ENCODE measurements at places on chromosomes 5 and 9. TPM values are rescaled to one million over a fixed set of nuclear protein-coding genes. Genes with fewer than 3 reads are reported as not detected.
A peak's percentile ranks its signal among the peaks of the same experiment; 100 is the strongest.

- no peaks in the 10 kb centered on the region for H3K27me3 ChIP-seq
- no peaks in the 10 kb centered on the region for H3K36me3 ChIP-seq
- no peak overlapping the region for H3K27ac ChIP-seq
- no peak overlapping the region for H3K4me3 ChIP-seq
Observed at GRCh38 chr5:23089286-23089685, 236.1 kb upstream of the CDH12 start.

DNA sequence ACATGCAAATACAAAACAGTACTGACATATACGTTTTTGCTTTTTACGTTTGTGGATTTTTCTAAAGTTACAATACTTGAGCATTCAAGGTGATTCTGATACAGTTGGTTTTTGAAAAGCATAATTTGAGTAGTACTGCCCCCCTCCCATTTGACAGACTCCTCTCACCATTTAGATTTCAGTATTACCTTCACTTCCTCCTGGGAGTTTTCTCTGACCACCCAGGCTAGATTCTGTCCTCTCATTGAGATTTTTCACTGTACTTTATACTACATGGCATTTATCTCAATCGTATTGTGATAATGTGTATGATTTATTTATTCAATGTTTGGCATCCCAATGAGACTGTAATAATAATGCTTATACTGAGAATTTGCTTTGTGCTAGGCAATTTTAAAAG is 32.8 kb upstream of the SMAD5 start:
- H3K27ac ChIP-seq = no peak overlapping the region
- H3K36me3 ChIP-seq = no peaks in the 10 kb centered on the region
- H3K27me3 ChIP-seq = no peaks in the 10 kb centered on the region
- H3K4me3 ChIP-seq = no peak overlapping the region
- no peaks in the 10 kb centered on the region for H3K4me1 ChIP-seq

- no peak overlapping the region for H3K27ac ChIP-seq
- DNase-seq = no peak
- H3K27me3 ChIP-seq = no peaks in the 10 kb centered on the region
- H3K4me3 ChIP-seq = no peak overlapping the region
- H3K4me1 ChIP-seq = peaks cover 12% of the 10 kb centered on the region
Observed at GRCh38 chr5:91266184-91266705, 116.9 kb downstream of the ARRDC3 start.

DNA sequence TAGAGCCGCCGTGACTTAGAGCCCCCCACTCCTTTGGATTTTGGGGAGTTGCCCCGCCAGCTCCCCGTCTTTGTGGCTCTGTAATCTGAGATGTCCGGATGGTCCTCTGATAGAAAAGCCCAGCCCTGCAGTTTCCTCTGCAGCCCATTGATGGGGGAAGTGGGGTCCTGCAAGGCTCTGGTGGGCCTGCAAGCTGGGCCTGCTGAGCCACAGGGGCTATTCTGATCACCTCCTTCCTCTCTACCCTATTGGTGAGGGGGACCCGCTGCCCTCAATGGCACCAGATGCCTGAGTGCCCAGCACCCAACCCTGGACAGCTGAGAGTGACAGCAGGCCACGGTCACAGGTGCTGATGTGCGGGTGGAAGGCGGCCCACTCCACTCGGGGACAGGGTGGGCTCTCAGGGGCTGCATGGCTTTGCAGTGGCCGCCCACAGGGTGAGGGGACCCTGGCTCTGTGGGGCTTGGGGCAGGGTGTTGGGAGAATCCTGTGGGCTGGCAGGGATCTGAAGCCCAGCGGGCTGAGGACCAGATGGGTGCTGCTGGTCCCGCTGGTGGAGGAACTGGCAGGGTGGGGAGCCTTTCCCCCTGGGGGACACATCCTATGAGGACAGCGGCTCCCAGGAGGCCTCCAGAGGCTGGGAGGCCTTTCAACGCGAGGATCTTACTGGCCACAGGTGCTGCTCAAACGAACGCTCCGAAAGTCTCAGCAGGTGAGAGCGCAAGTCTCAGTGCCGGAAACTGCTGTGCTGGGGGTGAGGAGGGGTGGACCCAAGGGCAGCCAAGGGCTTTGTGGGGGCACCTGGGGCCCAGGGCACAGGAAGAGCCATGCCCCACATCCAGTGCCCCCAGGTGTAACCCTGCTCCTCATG is 30.0 kb upstream of the LPCAT1 start:
- H3K4me1 ChIP-seq = peaks cover 3% of the 10 kb centered on the region
- H3K27me3 ChIP-seq = no peaks in the 10 kb centered on the region
- no peaks in the 10 kb centered on the region for H3K36me3 ChIP-seq

DNA sequence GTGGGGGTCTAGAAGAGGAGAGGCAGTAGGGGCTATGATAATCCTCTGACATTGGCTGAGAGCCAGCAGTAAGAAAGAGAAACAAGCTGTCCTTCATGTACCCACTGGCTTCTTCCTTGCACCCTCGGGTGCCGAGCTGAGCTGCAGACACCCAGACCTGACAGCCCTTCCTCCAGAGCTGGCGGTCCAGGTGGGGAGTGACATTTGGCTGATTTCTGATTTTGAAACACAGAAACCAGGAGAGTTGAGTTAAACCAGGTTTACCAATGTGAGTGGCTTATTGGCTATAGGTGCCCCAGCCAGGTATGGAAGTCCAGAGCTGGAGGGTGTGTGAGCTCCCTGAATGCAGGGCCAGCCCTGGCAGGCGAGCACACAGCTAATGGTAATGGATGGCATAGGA is 59.2 kb downstream of the GADD45G start:
- H3K36me3 ChIP-seq = no peaks in the 10 kb centered on the region
- H3K27ac ChIP-seq = no peak overlapping the region
- no peak overlapping the region for H3K4me3 ChIP-seq
- no peak for DNase-seq

DNA sequence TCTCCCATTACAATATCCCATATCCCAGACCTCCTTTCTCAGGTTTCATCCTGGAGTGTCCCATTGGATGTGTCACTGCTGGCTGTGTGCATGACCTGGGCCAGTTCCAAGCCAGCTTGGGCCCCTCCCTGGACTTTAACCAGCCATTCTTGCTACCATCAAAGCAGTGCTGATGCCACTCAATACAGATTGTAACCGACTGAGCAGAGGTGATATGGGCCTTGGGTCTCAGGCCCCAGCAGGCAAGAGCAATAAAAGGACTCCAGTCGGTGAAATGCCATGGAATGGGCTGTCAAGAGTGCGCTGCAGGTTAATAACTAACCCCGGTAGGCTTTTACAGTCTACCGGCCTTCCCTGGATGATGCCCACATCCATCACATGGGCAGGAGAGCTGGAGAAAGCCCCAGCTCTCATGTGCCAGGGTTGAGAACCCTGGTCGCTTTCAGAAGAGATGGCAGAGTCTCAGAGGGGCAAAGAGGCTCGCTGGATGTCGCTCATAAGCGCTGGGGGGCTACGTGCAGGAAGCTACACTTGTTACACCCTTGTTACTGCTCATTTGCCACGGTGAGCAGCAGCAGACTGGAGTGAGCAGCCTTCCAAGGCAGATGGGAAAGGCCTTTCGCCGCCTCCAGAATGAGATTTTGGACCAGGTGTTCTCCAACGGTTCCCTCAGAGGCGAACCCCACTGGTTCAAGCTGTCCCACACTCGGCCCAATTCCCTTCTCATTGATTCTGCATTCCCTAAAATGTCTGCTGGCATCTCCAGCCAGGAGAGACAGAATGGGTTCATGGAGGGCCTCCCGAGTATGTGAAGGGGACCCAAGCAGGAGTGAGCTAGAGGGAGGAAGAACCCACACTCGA is 13.2 kb downstream of the EPB41L4B start:
- peaks cover 8% of the 10 kb centered on the region for H3K4me1 ChIP-seq
- H3K27ac ChIP-seq = no peak overlapping the region
- no peaks in the 10 kb centered on the region for H3K27me3 ChIP-seq
- H3K4me3 ChIP-seq = no peak overlapping the region

DNA sequence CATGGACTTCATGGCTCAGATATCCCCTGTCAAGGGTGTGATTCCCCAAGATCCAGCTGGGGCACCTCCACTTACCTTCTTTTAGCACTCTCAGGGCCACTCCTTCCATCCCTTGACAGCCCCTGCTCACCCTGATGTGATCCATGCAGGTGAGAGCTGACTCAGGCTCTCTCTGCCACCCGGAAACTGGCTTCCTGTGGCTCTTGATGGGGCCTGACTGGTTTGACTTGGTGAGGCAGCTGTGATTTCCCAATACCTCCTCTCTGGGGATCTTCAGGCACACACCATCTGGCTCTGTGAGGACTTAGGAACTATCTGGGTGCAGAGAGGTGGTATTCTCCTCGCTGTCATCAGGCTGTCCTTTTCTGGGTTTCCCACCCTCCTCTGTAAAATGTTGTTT is 7.9 kb upstream of the FAT2 start:
- H3K36me3 ChIP-seq = no peaks in the 10 kb centered on the region
- no peaks in the 10 kb centered on the region for H3K4me1 ChIP-seq
- no peak overlapping the region for H3K4me3 ChIP-seq
- DNase-seq = no peak
- H3K27ac ChIP-seq = no peak overlapping the region

GRCh38 chr5:97628807-97629206 is 445.8 kb upstream of the RIOK2 start:
- DNase-seq = no peak
- H3K36me3 ChIP-seq = no peaks in the 10 kb centered on the region
- H3K27ac ChIP-seq = no peak overlapping the region
- no peak overlapping the region for H3K4me3 ChIP-seq
- no peaks in the 10 kb centered on the region for H3K27me3 ChIP-seq
- no peaks in the 10 kb centered on the region for H3K4me1 ChIP-seq

DNA sequence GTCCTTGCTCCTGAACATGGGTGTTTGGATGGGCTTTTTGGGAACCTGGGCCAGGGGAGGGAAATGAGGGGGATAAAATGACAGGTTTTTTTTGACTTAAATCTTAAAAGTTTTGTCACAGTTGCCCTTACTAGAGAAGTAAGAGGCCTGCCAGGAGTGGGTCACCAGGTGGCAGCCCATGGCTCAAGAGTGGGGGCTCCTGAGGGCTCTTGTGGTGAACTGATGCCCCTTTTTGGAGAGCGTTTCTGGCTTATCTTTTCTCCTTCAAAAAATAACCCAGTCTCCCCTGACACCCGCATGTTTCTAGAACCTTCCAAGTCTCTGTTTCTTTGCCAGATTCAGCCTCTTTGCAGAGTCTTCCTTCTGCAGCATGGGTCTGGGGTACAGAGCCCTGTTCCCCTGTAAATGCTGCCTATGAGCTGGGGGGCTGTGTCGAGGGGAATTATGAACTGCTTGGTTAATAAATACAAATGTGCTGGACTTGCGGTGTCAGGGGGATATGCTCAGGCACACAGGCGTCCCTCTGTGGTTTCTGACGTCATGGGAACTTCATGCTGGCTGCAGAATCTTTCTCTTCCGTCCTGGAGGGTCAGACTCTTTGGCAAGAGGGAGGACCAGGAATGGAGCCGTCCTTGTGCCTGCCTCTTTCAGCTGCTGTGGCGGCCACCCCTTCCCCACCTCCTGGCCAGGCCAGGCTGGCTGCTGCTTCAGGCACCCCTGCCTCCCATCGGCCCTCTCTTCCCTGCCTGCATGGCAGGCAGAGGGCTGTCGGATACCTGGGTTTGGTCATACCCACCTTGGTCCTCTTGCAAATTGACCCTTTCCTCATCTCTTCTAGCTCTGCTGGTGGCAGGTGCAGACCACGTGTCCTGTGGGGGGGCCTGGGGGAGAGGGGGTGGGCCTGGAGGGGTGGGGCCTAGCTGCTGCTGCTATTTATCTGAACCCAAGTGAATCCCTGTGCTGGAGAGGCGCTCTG is 30.1 kb downstream of the PTPA start:
- DNase-seq = peak; percentile 66
- peak overlapping the region; percentile 98 for H3K27ac ChIP-seq
- no peaks in the 10 kb centered on the region for H3K36me3 ChIP-seq
- H3K4me3 ChIP-seq = no peak overlapping the region
- peaks cover 70% of the 10 kb centered on the region for H3K4me1 ChIP-seq

DNA sequence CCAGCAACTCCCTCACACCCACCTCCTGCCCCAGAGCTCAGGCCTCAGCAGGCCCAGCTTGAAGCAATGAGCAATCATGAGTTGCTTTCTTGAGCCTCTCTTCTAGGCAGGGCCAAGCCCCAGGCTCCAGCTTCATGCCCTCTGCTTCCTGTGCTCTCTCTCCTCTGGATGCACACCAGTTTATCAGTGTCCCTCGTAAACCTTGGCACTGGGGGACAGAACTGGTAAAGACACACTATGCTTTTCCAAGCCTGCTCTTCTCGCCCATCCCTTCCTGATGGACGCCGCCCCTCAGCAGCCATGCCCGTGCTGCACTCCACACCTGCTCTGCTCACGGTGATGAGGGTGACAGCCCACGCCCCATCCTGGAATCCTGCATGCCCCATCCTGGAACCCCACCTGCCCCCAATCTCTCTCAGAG is 49.4 kb upstream of the ORM1 start:
- H3K36me3 ChIP-seq = no peaks in the 10 kb centered on the region
- H3K27me3 ChIP-seq = no peaks in the 10 kb centered on the region
- peak; percentile 7 for DNase-seq
- H3K27ac ChIP-seq = no peak overlapping the region
- H3K4me3 ChIP-seq = no peak overlapping the region

DNA sequence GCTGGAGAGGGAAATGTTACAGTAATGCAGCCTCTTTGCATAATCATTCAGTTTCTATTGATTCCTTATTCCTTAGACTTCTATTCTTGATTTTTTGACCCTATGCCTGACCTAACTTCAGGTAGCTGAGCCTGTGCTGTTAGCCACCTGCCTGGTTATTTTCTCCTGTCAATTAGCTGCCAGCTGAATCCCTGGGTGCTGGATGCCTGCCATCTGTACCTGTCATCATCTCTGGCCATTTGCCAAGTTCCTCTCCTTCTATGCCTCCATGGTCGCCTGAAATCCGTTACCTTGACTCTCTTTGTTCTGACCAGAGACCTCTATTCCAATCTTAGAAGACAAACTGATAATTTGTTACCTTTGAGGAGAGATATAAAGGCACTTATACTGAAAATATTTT is 178.3 kb downstream of the CAVIN4 start:
- H3K27ac ChIP-seq = no peak overlapping the region
- no peak overlapping the region for H3K4me3 ChIP-seq
- H3K36me3 ChIP-seq = no peaks in the 10 kb centered on the region
- H3K4me1 ChIP-seq = no peaks in the 10 kb centered on the region

DNA sequence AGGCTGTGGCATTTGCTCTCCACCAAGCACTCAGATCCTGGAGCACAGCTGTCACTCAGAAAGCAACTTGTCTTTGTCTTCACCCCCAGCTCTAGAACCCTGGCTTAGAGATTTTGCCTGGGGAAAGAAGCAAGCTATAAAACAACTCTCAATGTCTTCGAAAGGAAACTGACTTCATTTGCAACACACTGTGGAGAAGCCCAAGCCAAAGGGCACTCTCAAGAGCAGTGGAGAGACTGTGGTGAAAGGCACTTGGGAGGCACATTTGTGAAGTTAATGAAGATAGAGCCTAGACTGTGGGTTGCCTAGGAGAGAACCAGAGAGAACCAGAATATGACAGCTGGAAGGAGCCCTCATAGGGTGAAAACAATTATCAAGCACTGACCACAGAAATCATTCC is 103.4 kb downstream of the CFAP95 start:
- no peaks in the 10 kb centered on the region for H3K36me3 ChIP-seq
- no peak overlapping the region for H3K27ac ChIP-seq
- DNase-seq = no peak
- no peak overlapping the region for H3K4me3 ChIP-seq

GRCh38 chr9:2742214-2742613 is 24.9 kb downstream of the KCNV2 start:
- peaks cover 5% of the 10 kb centered on the region for H3K4me1 ChIP-seq
- no peak overlapping the region for H3K27ac ChIP-seq
- no peaks in the 10 kb centered on the region for H3K27me3 ChIP-seq
- H3K36me3 ChIP-seq = no peaks in the 10 kb centered on the region

GRCh38 chr9:94081435-94081834 is 2.8 kb upstream of the PTPDC1 start:
- no peaks in the 10 kb centered on the region for H3K36me3 ChIP-seq

The IL33 gene
- 18.2 TPM for total RNA-seq

The ZNF484 gene
- total RNA-seq = 15.4 TPM

The SLC1A3 gene
- total RNA-seq = 61.2 TPM

The EPB41L4A gene
- 7.4 TPM for total RNA-seq

The LTC4S gene
- total RNA-seq = 205 TPM

The HEMGN gene
- not detected for total RNA-seq

The LHX3 gene
- not detected for total RNA-seq

All from adrenal gland (tissue), 19 donors.